Stimulated activated CD4-positive, alpha-beta T cell treated with anti-CD3 and anti-CD28 coated beads, Interleukin-12 subunit alpha, Interleukin-12 subunit beta, amount 100 ng/mL, for 24 hours (primary cell): ENCODE measurements at places on chromosomes 7 and 10.

DNA sequence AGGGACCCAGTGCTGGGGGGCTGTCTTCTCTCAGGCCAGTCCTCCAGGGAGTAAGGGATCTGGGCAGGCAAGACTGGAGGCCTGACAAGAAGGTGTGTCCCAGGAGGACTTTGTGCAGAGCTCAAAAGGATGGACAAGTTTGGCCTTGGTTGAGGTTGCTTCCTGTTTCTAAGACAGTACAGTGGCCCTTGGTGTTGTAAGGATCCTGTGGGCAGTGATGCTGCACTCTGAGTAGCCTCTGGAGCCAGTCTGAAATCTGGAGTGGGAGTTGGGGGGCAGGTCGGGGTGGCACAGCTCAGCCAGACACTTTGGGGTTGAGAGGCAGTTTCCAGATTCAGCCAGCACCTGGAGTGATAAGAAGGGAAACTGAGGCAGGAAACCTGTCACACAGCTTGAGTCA is 139.2 kb upstream of the ZMIZ1 start:
- no peak for DNase-seq

- DNase-seq, result no peak
These were observed 93.4 kb upstream of the FGL2 start for GRCh38 chr7:77293046-77293445.

GRCh38 chr7:197413-198335 is 5.3 kb downstream of the FAM20C start:
- DNase-seq, result no peak

DNA sequence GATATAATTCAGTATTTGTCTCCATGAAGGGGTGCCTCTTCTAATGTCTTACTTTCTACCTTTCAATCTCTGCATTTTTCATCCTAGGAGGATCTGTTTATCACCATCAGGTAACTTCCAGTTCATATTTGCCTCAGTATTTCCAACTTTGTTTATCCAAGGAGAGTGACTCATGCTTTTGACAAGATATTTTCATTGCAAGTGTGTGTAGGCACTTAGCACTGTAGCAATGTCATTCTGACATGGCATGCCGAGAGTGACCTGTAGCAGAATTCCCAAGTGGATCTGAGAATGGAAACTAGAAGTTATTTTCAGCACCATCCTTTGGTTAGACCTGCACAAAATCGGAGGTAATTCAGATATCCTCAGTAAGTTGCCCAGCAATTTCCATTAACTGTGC is 129.9 kb downstream of the INHBA start:
- no peak for DNase-seq

- DNase-seq, result no peak
These were observed 98.3 kb upstream of the ZNF438 start for GRCh38 chr10:31129880-31130405.

DNA sequence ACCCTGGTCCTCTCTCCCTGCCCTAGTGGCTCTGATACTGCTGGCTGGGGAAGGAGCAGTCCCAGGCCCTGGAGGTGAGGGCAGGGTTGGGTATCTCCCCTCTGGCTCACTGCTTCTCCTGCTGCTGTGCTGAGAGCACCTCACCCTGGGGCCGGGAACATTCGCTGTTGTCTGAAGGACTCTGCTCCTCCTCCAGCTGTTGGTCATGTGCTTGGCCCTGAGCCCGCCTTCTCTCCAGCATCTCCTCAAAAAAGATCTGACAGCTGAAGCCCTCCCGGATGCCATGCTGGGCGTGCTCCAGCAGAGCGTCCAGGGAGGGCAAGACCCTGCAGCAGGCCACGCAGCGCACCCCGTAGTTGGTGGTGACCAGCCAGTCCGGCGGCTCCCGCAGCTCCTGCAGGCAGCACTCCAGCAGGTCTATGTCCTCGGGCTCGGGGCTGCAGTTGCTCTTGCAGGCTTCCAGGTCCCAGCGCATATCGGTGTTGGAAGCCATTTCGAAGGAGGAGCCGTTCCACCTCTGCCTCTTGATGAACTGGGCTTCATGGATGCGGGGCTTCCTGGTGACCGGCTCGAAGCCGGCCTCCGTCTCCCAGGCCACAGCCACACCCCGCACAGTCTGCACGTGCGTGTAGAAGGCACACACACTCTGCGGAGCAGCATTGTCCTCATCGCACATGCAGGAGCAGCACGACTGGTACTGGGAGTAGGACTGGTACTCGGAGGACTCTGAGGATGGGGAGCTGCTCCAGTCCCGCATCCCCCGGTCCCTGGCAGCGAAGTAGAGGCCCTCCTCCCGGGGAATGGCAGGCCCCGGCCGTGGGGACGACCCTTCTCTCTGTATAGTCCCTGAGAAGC is 2.1 kb downstream of the FAM170B start:
- no peak for DNase-seq

- no peak for DNase-seq
These were observed 87.3 kb upstream of the PLXDC2 start for GRCh38 chr10:19728964-19729363.

DNA sequence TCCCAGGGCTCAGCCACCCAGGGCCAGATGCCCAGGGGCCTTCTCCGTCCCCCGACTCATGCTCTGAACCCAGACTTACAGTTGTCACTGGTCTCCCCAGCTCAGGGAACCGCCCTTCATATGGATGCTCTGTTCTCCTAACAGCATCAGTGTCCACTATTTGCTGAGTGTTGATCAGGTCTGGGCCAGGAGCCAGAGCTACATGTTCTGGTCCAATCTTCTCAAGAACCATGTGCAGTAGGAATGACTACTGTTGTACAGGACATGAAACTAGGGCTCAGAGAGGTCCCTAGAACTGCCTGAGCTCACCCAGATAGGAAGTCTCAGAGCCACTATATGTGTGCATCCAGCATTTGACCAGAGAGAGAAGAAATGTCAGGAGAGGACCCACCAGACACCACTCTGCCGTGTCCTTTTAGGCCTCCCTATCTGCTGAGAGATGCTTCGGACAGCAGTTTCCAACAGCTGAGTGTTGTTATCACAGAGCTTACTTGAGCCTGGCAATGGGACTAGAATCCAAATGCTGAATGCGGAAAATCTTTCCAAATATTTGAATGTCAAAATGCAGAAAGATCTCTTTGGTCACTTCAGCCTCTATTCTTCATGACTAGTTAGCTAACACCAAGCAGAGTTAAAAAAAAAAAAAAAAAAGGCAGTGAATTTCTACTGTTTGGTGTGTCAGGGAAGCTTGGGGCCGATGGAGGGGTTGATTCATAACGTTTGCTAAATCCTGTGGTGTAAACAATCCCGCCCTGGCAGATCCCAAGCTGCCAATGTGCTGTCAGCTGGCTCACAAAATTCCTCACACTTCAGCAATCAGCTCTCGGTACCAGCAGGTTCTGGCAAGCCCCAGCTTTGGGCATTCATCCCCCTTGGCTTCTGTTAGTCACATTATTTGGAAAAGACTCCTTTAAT is 246.1 kb downstream of the TNS3 start:
- no peak for DNase-seq

DNA sequence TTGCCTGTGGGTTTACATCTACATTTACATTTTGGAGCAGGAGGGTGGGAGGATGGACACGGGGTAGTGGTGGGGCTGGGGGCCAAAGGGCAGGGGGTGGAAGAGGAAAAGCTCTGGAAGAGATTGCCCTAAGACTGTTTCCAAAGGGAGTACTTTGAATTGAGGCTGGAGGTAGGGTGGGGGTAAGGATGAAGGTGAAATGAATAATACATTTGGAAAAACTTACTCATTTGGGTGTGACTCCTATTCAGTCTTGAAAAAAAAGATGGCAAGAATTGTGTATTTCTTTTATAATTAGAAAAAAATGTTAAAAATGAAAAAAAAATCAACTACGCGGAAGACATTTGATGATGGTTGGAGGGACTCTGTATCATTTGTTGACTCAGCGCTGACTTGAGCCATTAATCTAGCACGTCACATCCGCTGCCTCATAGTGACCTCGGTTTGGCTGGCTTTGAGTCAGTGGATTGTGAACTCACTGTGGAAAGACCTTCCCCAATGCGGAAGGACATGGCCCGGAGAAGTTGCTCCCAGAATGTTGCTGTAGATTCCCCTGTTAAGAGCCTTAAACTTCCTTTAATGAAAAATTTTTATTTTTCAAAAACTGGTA is 2.8 kb downstream of the FAM180A start:
- DNase-seq, result no peak

DNA sequence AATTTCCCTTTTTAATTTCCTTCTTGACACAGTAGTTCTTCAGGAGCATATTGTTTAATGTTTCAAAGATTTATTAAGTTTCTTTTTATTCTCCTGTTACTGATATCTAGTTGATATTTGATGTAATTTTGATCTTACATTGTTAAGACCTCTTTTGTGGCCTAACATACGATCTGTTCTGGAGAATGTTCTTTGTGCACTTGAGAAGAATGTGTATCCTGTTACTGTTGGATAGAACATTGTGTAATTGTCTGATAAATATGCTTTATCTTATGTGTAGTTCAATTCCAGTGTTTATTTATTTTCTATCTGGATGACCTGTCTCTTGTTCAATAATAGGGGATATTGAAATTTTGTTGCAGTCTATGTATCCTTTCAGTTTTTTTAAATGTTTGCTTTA is 106.7 kb downstream of the ITGB1 start:
- DNase-seq, result no peak

DNA sequence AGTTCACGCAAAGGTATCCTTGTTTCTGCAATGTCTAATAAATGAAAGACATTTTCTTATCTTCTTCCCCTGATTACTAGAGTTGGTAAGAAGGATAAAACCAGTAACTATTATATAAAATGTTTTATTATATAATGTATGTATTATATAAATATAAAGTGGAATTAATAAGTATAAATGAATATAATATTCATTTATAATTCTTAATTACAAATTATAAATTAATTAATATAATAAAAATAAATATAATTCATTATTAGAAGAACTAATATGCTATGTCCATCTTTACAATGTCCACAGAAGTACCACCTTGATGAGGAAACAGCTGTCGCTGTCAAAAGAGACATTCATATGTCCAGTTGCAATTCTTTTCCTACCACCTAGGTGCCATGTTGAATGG is 177.7 kb downstream of the GLI3 start:
- no peak for DNase-seq

DNA sequence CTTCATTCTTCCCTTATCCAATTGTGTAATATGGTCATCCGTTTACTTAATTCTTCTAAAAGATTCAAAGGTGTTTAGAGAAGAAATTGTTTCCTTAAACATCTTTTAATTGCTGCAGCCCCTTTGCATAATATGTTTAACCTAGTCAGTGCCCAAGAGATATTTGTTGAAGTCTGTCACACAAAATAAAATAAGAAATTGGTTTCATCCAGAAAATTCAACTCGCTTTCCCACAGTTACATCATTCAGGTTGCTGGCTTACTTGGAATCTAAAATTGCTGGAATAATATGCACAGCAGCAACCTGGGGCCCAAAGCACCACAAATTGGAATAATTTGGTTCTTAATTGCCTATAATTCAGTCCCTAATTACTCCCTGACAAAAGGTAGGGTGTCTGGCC is 155.1 kb upstream of the ETV1 start:
- DNase-seq, result no peak

GRCh38 chr7:129266181-129266580 is 41.4 kb downstream of the AHCYL2 start:
- DNase-seq, result no peak

- DNase-seq, result no peak
These were observed 451.7 kb upstream of the FOXK1 start for GRCh38 chr7:4230352-4230751.

- no peak for DNase-seq
These were observed 52.6 kb downstream of the CACNA2D1 start for GRCh38 chr7:82390936-82391335.

GRCh38 chr10:70461397-70462348 is 16.9 kb upstream of the PALD1 start:
- peak; percentile 38 for DNase-seq

GRCh38 chr7:108263425-108263824 is 133.3 kb upstream of the LAMB4 start:
- no peak for DNase-seq

DNA sequence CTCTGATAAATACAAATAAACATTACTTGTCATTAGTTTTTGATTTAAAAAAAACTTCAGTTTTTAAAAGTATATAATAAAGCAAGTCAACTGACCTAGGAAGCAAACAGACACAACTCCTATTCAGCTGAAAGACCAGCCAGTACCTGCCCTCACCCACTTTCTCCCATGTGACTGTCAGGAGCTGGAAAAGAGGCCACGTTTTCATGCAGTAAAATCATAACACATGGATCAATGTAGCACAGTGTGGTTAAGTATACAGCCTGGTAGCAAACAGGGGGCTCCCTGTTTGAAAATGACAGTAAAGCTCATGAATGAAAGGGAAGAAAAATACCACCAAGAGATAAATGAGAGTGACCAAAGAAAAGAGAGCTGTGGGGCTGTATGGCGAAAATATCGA is 21.6 kb downstream of the KIN start:
- DNase-seq, result no peak

DNA sequence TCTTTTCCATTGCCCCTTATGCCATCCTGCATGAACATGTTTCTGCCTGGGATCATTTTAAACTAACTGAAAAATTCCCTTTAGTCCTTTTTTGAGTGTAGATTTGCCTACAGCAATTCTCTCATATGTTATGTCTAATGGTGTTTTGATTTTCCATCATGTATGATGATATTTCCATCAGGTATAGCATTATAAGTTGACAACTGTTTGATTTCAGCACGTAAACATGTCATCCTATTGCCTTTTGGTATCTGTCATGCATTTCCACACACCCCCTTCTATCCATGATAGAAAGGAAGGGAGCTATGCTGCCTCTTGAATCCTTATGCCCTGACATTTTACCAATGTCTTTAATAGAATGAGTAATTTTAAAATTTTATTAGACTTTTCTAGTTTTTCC is 116.8 kb downstream of the ZPBP start:
- no peak for DNase-seq

GRCh38 chr10:103111031-103111917 is 81.8 kb downstream of the NT5C2 start:
- DNase-seq, result no peak

DNA sequence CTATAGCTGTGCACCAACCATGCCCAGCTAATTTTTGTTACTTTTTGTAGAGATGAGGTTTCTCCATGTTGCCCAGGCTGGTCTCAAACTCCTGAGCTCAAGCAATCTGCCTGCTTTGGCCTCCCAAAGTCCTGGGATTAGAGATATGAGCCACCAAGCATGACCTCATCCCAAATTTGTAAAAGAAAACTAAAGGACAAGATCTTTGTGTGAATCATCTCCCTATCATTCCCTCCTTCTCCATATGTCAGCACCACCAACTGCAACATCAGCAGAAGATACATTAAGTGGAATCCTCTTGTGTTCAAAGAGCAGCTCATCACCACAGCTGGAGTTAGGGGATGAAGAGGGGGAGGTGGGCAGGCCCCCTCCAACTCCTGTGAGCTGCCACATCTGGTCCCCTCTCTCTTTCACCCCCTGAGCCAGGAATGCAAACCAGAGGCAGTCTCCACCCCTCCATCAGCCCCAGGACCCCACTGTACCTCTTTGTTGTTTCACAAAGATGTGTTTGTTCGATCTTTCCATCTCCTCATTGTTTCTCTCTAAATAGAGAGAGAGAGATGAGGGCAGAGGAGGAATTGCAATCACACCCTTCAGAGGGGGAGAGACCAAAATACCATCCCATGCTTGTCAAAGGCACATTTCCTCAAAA is 47.3 kb upstream of the PIP4K2A start:
- no peak for DNase-seq

- DNase-seq, result no peak
These were observed 347.8 kb upstream of the NFE2L3 start for GRCh38 chr7:25804154-25804553.
